Activated T-helper 17 cell treated with anti-CD3 and anti-CD28 coated beads, Interleukin-2, amount 50 U/mL, for 72 hours (primary cell): ENCODE measurements at places on chromosomes 2 and 18.
A peak's percentile ranks its signal among the peaks of the same experiment; 100 is the strongest.

- no peak for ATAC-seq
Observed at GRCh38 chr2:10371441-10372196, 68.9 kb downstream of the HPCAL1 start.

DNA sequence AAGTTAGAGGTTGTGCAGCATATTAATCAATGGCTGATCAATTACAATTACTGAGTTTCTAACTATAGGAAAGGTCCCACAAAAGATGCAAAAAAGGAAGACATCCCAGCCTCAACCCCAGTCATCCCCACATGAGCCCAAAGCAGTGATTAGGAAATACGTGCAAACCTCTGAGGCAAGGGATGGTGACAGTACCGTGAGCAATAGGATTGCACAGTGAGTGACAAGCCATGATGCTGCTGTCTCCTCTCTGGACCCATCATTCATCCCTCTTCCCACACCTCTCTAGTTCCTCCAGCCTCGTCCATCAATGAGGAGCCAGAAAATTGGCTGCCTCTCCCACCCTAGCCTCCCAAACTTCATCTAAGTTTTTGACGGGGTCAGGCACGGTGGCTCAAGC lies 4.0 kb upstream of the SLC11A1 start:
- ATAC-seq = no peak

DNA sequence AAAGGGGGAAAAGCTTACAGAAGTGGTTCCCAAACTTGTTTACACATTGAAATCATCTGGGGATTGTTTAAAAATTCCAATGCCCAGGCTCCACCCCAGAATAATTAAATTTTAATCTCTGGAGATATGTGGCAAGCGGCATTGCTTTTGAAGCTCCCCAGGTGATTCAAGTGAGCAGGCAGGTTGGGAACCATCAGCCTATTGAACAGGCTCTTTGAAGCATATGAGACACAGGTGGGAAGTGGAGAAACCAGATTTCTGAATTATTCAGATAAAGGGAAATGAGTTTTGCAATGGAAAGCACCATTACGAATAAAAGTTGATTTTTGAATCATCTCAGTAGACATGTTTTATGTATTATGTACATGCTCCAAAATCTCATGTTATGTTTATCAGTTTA lies 57.6 kb upstream of the NOSTRIN start:
- ATAC-seq = peak; percentile 49

GRCh38 chr2:112626604-112627059 lies 19.1 kb upstream of the SLC20A1 start:
- peak; percentile 61 for ATAC-seq

- ATAC-seq = no peak
Observed at GRCh38 chr2:46846536-46846935, 69.1 kb downstream of the MCFD2 start.

DNA sequence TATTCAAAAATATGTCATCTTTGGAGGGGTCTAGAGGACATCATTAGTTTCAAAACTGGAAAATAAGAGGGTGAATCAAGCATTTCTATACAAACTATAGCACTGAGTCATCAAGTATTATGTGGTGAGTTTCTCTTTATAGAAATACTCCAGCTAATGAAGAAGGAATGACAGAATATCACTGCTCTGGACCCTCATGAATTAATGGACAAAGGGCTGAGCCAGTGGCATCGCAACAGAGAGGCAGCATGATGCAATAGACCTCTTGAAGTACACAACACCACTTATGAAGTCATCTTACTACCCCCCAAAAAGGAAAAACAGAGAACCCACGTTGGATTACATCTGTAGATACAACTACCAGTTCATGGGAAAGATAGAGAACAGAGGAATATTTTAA lies 27.4 kb upstream of the EIF2AK3 start:
- ATAC-seq = no peak

- no peak for ATAC-seq
Observed at GRCh38 chr2:226754821-226755604, 44.6 kb downstream of the IRS1 start.

GRCh38 chr18:74692367-74693013 lies 94.8 kb downstream of the ZNF407 start:
- ATAC-seq = no peak

- ATAC-seq = no peak
Observed at GRCh38 chr18:7757175-7757574, 190.1 kb downstream of the PTPRM start.

DNA sequence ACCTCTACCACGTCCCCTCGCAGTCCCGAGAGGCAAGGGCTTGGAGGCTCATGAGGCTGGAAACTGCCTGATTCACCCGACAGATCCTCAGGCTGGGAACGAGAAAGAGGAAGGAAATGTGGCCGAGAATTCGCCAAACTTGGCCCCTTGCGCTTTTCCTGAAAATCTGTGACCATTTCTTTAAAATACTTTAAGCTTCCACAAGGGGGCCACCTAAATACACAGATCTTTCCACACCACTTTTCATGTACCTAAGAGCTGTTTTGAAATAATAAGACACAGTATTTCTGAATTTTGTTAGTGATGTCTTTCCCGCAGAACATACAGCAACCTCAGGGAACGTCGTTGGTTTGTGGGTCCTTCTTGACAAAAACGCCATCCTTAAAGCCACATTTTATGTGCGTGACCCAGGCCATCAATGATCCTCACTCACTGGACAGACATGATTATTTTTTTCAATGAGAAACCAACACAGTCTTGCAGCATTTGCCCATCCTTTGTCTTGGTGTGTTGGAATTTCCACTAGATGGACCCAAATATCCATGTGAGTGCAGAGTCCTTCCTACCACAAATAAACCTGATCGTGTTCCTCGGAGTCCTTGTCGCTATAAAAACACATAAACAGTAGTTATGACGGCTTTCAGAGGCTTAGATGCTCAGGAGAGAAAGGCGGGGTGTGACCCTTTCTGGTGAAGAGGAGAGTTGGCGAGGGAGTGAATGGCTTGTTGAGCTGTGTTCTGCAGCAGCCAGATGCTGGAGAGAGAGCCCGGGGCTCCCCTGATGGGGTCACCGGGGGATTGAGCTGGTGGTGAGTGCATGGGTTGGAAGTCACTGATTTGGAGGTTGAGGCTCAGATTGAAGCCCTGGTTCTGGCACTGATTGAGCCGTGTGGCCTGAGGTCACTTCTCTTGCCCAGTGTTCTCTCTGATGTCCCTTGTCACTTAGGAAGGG lies 25.0 kb downstream of the DCDC2C start:
- no peak for ATAC-seq

DNA sequence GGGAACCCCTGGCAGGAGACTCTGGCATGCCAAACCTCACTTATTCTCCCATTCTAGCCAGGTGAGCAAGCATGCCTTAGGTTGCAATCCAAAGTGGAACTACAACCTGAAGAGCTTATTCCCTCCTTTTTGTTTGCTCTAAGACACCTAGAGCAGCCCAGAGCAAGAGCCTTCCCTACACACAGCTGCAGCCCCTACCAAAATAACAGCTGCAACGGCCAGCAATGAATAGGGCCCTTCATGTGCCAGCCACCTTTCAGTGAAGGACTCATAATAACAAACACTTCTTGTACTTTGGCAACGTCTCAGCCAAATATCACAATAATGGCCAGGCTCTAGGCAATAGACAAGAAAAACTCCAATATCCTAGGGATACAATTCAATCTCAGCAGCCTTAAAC lies 178.7 kb downstream of the ALK start:
- ATAC-seq = no peak
